HepG2 (cell line): ENCODE measurements at places on chromosomes 12 and 14. TPM values are rescaled to one million over a fixed set of nuclear protein-coding genes. Genes with fewer than 3 reads are reported as not detected.

HRK gene
- total RNA-seq: 0.02 TPM in 1 of 2 replicates, not detected in the other

DNA sequence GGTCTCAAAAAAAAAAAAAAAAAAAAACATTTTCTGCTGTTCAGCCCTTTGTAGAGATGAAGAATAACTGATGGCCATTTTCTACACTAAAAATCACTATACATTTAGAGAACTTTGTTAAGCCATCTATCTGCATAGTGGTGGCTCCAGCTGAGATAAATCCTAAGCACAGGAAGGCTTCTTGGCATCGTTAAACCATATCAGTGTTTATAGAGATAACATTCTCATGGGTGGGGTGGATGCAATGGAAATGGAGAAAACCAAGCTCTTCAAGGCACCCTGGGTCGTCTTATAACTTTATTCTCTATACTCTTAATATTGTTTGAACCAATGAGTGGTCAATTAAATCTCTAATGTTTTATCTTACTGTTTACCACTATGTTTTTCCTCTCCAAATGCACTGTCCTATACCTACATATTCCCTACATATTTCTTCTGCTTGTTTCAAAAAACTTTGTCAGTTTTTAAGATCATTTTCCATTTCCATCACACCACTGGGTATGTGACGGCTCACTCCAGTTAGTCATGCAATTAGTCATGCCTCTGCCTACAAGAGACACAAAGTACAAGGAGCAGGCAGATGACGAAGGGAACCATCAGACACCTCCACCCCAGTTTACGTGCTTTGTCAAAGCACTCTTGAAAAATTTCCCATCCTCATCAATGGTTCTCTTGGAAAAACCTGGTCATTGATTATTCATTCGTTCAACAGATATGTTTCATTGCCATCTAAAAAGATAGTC, 119.3 kb upstream of the OVCH1 start:
- no peak for DNase-seq
- H3K4me1 ChIP-seq: no peaks in the 10 kb centered on the region
- no peak overlapping the region for H3K27ac ChIP-seq
- H3K4me3 ChIP-seq: no peak overlapping the region
- no peaks in the 10 kb centered on the region for H3K36me3 ChIP-seq
- H3K27me3 ChIP-seq: no peaks in the 10 kb centered on the region

DNA sequence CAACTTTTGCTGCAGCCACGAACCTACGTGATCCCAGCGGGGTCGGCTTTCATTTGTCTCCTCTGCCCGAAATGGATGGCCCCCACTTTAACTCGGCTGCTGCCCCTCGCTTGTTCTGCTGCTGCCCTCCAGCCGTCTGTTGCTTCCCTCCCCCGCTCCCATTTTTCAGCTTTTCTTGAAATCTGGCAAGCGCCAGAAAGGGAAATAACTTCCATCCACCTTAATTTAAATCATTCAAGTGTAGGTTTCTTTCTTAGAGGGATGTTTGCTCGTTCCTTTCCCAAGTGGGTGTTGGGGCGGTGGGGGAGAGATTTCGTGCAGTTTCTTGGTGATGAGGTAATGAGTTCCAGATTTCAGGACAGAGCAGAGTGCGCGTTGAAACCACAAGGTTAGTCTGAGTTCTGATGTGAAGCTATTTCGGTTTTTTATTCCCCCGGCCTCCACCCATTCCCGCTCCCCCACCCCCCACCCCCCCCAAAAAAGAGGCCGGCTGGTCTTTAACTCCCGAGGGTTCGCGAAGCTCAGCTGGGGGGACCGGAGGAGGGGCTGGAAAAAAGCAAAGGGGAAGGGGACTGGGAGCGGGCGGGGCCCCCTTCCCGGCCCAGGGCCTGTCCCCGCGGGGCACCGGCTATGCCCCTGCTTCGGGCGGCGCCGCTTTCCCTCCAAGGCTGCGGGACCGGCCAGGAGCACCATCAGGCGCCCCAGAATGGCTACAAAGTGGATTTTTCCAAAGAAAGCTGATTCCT, 2.2 kb upstream of the ZFP36L1 start:
- H3K27me3 ChIP-seq: no peaks in the 10 kb centered on the region
- H3K4me1 ChIP-seq: peaks cover 33% of the 10 kb centered on the region
- peaks cover 15% of the 10 kb centered on the region; the same call in 2 of the 3 replicates for H3K36me3 ChIP-seq
- H3K27ac ChIP-seq: peak overlapping the region; percentile 98
- no peak for DNase-seq

TAS2R43 gene
- 1.7 TPM in 1 of 2 replicates, not detected in the other for total RNA-seq

GRCh38 chr12:42361909-42362646, 36.1 kb downstream of the PPHLN1 start:
- no peak overlapping the region for H3K4me3 ChIP-seq
- no peak for DNase-seq
- H3K27me3 ChIP-seq: no peaks in the 10 kb centered on the region

DNA sequence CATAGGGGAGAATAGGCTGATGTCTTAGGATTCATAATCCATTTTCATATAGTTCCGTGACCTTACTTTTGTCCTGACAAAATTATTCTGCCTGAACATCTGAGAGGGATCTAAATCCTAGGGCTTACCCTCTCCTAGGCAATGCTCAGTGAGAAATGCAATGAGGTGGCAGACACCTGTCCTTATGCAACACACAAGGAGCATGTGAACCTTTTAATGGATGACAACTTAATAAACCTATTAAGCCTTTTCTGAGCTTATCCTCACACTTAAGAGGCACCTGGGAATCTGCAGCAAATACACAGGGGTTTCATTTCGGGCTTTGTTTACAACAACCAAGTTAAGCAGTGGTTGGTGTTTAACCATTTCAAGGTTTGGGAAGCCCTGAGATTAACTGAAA, 24.6 kb downstream of the SINHCAF start:
- H3K27me3 ChIP-seq: no peaks in the 10 kb centered on the region
- peaks cover 68% of the 10 kb centered on the region for H3K36me3 ChIP-seq
- peaks cover 21% of the 10 kb centered on the region for H3K4me1 ChIP-seq
- H3K4me3 ChIP-seq: no peak overlapping the region

RDH5 gene
- 1.0 and 2.6 TPM in 2 replicates for total RNA-seq
